ENCODE measurements at places on chromosomes 12 and 14. TPM values are rescaled to one million over a fixed set of nuclear protein-coding genes. Genes with fewer than 3 reads are reported as not detected.

The FOXN4 gene
- not detected for total RNA-seq

The AKAP3 gene
- not detected for total RNA-seq

The TCL1A gene
- total RNA-seq = not detected

The TMEM253 gene
- 0.49 TPM for total RNA-seq

The SLC38A4 gene
- 0.63 TPM for total RNA-seq

The TMCC3 gene
- 7.6 TPM for total RNA-seq

All from airway epithelial cell (primary cell).